ENCODE measurements at places on chromosomes 11 and 22. TPM values are rescaled to one million over a fixed set of nuclear protein-coding genes. Genes with fewer than 3 reads are reported as not detected.

- no peak for DNase-seq
Measured at GRCh38 chr11:115338476-115338875, 165.7 kb downstream of the CADM1 start.

DNA sequence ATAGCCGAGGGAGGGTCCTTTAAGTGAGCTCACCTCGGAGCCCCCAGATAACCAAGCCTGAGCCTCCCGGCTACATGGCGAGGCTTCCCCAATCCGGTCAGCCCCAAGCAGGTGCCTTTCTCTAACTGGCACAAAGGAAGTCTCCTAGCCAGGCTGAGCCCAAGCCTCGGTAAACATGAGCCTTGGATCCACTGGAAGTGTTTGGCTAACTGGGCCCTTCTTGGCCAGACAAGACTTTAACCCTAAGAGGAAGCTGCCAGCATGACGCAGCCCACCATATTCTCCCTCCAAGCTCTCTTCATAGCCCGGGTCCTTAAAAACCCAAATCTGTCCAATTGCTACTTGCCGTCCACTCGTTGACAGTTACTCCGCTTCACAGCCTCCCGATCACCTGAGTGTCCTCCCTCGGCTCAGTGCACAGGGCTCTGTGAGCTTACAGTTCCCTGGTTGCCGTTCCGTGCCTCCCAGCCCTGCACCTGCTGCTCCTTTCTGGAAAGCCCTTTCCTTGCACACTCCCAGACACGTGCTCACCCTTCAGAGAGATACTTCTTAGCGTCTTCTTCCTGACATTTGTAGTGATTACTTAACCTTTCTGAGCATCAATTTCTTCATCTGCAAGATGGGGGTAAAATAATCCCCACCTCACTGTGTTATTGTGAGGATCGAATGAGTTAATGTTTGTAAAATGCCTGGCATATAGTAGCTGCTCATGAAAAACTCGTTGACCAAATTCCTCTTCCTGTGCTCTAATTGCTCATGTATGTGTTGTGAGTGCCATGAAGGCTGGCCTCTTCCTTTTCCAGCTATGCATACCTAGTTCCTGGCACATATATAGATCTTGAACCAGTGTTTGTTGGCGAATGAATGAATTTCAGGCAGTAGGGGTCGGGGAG, 25.6 kb downstream of the TXN2 start:
- DNase-seq, result no peak

DNA sequence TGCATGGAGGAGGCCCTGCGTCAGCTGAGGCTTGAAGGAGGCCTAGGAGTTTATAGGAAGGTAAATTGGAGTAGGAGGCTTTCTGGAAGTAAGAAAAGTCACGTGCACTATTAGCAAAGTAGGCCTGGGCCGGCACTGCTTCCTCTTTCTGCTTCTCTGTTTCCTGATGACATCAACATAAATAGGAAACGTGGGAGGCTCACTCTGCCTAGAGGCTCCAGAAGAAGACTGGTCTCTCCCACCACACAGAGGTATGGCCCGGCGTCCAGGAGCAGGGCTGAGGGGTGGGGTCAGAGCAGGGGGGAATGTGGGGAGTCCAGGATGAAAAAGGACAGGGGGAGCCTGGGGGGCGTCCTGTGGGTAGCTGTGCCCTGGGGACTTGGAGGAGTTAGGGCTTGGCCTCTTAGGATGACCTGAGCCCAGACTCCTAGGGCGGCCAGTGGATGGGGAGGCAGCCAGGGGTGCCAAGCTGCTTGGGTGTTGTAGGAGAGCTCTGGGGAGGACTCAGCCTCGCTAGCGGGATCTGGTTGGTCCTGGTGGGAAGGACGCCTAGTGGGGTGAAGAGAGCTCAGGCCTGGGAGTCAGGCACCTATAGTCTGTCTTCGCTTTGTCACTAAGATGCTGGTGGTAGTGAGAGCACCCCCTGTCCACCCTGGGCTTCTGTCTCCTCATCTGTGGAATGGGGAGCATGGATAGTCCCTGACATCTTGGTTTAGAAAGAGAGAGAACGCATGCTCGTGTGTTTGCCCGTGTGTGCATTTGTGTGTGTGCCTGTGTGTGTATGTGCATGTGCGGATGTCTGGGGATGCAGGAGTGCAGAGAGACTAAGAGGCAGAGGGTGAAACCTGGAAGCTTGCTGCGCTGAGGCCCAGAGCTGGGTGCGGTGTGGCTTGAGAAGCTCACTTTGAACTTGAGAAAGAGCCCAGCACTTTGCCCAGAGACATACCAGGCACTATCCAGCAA, at the start of gene CSF2RB:
CSF2RB (plus strand) TSS at position 202 of the 963 bp plus-strand sequence. CDS start 8,580 bp downstream, outside the sequence.
- no peak for DNase-seq

- no peak for DNase-seq
Measured at GRCh38 chr11:33273656-33274055, 16.5 kb downstream of the HIPK3 start.

- DNase-seq, result no peak
Measured at GRCh38 chr22:46409631-46410210, 74.2 kb downstream of the TRMU start.

GRCh38 chr11:90373971-90374370, 151.1 kb upstream of the CHORDC1 start:
- no peak for DNase-seq

GRCh38 chr22:38406617-38407016, 48.4 kb downstream of the KCNJ4 start:
- no peak for DNase-seq

- DNase-seq, result no peak
Measured at GRCh38 chr11:12160680-12161079, 50.3 kb downstream of the MICAL2 start.

DNA sequence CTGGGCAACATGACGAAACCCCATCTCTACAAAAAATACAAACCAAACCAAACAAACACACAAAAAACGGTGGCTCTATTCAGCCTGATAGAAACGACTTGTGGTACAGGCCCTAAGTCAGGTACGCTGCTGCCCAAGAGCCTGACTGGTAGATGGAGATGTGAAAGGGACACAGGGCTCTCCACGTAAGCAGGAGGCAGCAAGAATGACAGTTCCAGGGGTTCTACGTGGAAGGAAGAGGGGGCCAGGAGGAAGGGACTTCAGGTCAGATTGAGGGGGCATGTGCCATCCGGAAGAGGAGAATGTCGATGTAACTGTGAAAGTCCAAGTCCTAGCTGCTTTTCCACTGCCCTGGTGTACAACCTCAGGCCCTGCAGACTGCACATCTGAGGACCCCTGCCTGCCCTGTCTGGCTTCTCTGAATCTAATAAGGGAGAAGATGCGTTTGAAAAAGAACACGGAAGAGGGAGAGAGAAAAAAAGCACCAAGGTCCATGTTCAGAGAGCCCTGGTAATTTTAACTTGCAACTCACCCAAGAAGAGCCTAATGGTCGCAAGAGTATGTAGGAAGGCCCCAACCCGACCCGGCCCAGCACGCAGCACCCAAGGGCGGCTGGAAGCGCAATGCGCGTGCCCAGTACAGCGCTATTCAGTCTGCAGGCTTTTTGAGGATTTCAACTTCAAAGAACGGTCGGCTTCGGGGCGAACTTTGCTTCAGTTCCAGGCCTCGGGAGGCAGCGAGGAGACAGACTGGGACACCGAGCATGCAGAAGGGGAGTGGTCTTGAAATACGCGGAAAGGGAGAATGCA, 909 bp upstream of the ZNRD2 start:
- no peak for DNase-seq

DNA sequence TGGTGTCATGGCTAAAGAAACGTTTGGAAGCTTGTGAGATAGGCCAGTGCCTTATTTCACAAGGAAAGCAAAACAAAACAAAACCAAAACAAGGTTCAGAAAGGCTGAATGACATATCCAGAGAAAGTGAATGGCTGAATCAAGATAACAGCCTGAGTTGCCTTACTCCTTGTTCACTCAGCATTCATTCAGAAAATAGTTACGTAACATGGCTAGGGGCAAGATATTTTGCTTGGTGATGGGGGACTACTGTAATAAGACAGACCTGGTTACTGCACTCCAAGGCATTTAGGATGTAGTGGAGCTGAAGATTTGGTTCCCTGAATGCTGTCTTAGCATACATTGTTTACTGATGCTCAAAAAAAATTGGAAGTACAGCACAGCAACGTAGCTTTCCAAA, 47.7 kb downstream of the C11orf91 start:
- DNase-seq, result no peak

GRCh38 chr11:65868076-65868667, 4.4 kb downstream of the EFEMP2 start:
- no peak for DNase-seq

DNA sequence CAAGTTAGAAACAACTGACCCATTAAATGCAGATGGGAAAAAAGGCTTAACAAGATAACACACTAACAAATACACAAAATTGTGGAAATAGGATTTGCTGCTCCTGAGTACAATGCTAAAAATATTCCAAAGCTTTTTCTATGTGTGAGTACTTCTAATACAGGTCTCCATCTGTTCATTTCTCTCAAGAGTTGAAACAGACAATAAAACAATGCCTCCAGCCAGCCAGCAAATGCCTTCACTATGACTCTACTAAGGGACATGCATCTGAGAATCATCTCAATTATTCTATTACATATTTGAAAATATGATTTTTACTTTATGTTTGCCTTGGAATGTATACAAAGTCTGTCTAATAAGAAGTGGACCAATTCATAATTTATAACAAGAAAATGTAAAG, 119.0 kb downstream of the CADM1 start:
- DNase-seq, result no peak

GRCh38 chr11:50192743-50193142, 160.1 kb downstream of the OR4C45 start:
- no peak for DNase-seq

- DNase-seq, result no peak
Measured at GRCh38 chr11:83427943-83428342, 141.8 kb upstream of the CCDC90B start.

- no peak for DNase-seq
Measured at GRCh38 chr11:62410972-62411371, 7.9 kb upstream of the SCGB1A1 start.

DNA sequence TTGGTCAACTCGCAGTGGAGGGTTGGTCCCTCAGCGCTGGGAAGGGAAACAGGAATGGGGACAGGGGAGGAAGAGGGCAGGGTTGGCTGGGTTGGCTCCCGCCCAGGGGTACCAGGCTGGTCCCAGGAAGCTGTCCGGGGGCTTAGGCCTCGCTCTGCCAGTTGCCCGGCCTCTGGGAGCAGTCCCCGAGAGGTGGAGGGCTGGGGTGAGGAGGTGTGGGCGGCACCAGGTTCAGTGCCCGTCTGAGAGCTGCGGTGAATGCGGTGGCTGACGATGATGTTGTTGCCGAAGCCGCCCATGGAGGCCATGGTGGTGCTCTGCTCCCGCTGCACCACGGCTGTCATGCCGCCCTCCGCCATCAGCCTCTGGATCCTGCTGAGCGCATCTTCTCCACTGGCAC, 6.0 kb upstream of the CHRM4 start:
- DNase-seq, result no peak

- no peak for DNase-seq
Measured at GRCh38 chr11:60887556-60887955, 18.8 kb downstream of the PRPF19 start.

GRCh38 chr11:124041254-124041653, at the start of gene OR10G7:
OR10G7 (minus strand) TSS chr11:124041325; CDS start chr11:124039001, 2,324 bp downstream.
- DNase-seq, result no peak

GRCh38 chr11:61046833-61047232, 55.5 kb upstream of the CD5 start:
- no peak for DNase-seq

- DNase-seq, result no peak
Measured at GRCh38 chr11:9509041-9509440, 48.2 kb downstream of the ZNF143 start.

- DNase-seq, result no peak
Measured at GRCh38 chr11:108897071-108897481, 232.2 kb downstream of the DDX10 start.

GRCh38 chr11:119995730-119996491, 142.0 kb downstream of the TRIM29 start:
- no peak for DNase-seq

DNA sequence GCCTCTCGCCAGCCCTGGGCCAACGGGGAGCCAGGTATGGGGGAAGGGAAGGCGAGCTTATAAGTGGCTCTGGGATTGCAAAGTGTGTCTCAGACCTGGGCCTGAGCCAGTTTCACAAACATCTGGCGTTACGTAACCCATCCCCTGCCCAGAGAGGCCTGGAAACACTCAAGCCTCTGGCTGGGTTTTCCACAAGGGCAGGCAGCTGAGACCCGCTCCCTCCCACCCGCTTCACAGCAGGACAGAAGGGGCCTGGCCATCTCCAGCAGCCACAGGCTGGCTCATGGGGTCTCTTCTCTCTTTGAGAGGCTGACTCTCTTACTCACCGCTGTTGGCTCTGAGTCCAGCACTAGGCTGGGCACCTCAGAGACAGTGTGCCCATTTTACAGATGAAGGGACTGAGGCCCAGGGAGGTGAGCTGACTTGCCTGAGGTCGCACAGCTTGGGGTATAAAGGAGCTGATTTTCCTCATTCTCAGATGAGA, 44.5 kb downstream of the TRIOBP start:
- DNase-seq, result peak; percentile 82

GRCh38 chr11:45234306-45235006, 51.7 kb downstream of the SYT13 start:
- no peak for DNase-seq

- peak; percentile 20 for DNase-seq
Measured at GRCh38 chr11:65437436-65438227, 15.0 kb downstream of the NEAT1 start.

GRCh38 chr22:24175160-24175808, 6.0 kb upstream of the SUSD2 start:
- DNase-seq, result peak; percentile 66

DNA sequence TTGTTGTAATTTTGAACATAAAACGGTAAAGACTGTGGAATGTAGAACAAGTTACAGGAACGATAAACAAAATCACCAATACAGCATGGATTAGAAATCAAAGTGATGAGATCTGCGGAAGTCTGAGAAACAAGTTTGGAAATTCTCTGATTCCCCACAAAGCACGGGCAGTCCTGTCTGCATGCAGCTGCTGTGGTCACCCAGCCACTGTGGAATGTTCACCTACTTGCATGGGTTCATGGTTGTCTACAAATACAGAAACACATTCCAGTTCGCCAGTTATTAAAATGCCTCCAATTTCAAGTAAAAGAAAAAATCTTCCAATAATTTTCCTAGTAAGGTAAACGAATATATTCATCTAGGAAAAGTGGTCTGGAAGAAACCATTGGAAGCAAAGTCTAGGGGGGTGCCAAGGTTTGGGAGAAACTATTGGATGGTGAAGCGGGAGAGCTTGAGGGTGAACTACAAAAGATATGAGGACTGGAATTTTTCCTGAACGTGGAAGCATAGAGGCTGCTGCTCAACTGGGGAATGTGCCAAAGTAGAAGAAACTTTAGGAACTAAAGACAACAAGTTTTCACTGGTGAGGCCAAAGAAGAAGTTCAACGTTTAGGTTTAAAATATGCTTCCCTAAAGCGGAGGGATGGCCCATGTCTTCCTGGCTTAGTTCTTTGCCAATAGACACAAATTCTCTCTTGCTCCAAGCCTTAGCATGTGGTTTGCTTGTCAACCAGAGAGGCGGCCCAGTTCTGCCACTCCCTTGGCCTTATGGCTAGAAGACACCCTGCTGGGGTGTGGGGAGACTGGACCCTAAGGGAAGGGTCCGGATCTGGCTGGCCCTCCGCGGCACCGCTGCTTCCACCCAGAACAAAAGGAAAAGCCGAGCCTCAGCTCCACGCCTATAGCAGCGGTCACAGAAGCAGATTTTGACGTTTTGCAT, 70.2 kb downstream of the CTTN start:
- no peak for DNase-seq

GRCh38 chr11:65586676-65587075, 8.9 kb downstream of the KCNK7 start:
- no peak for DNase-seq

GRCh38 chr11:57646194-57646798, 3.4 kb downstream of the YPEL4 start:
- no peak for DNase-seq

Gene TRPM5
- not detected for total RNA-seq

Gene ZNF215
- total RNA-seq, result 1.4 TPM

Gene FXYD6
- total RNA-seq, result 27.4 TPM

Gene APOA1
- total RNA-seq, result 1.1 TPM

Gene SCGB1C1
- total RNA-seq, result not detected

Gene HTR3A
- total RNA-seq, result 0.88 TPM

Gene MS4A4E
- 2.2 TPM for total RNA-seq

Data from omental fat pad (tissue), 4 donors.